Placental epithelial cell (primary cell): ENCODE measurements at places on chromosomes 5 and 9. TPM values are rescaled to one million over a fixed set of nuclear protein-coding genes. Genes with fewer than 3 reads are reported as not detected.

The C7 gene
- total RNA-seq, result not detected in 2 replicates

The NR3C1 gene
- total RNA-seq, result 70.3 and 71.9 TPM in 2 replicates

The SNAPC3 gene
- total RNA-seq, result 32.2 and 33.9 TPM in 2 replicates

The PCDHGB3 gene
- 3.1 and 5.9 TPM in 2 replicates for total RNA-seq

The SEC24A gene
- 17.7 and 28.3 TPM in 2 replicates for total RNA-seq

The ENTPD8 gene
- total RNA-seq, result not detected in 2 replicates

The CYLC2 gene
- total RNA-seq, result not detected in 2 replicates

The CER1 gene
- total RNA-seq, result not detected in 2 replicates

The MIGA2 gene
- total RNA-seq, result 23.6 and 30.3 TPM in 2 replicates

The PCDHGA8 gene
- 1.2 and 3.5 TPM in 2 replicates for total RNA-seq

The NINJ1 gene
- total RNA-seq, result 2.7 and 4.2 TPM in 2 replicates

The SYNPO gene
- not detected in 2 replicates for total RNA-seq

The KIF4B gene
- under 0.01 TPM in 1 of 2 replicates, not detected in the other for total RNA-seq

The ARHGEF28 gene
- total RNA-seq, result 0.33 and 1.2 TPM in 2 replicates

The ITK gene
- total RNA-seq, result not detected in 2 replicates
